Upper lobe of right lung (tissue), 1 donor: ENCODE measurements at places on chromosomes 6 and 20. TPM values are rescaled to one million over a fixed set of nuclear protein-coding genes. Genes with fewer than 3 reads are reported as not detected.

DNA sequence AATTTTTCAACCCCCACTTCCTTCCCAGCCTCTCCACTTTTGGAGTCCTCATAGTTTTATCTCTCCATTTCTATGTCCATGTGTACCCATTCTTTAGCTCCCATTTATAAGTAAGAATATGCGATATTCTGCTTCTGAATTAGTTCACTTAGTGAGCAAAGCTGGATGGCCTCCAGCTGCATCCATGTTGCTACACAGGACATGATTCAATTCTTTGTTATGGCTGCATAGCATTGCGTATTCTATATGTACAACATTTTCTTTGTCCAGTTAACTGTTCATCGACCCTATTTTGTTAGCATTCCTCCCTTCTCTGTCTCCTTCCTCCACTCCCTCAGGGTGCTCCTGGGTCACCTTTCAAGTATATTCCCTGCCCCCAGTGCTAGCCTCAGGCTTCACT lies 210.0 kb upstream of the SSTR4 start:
- H3K27me3 ChIP-seq: no peaks in the 10 kb centered on the region
- no peaks in the 10 kb centered on the region for H3K4me1 ChIP-seq
- DNase-seq: no peak
- H3K4me3 ChIP-seq: no peak overlapping the region
- no peaks in the 10 kb centered on the region for H3K36me3 ChIP-seq

GRCh38 chr6:52233975-52234823 lies 10.1 kb downstream of the IL17F start:
- no peak for DNase-seq
- no peak overlapping the region for H3K27ac ChIP-seq
- no peak overlapping the region for H3K4me3 ChIP-seq
- H3K4me1 ChIP-seq: no peaks in the 10 kb centered on the region
- H3K27me3 ChIP-seq: no peaks in the 10 kb centered on the region

DNA sequence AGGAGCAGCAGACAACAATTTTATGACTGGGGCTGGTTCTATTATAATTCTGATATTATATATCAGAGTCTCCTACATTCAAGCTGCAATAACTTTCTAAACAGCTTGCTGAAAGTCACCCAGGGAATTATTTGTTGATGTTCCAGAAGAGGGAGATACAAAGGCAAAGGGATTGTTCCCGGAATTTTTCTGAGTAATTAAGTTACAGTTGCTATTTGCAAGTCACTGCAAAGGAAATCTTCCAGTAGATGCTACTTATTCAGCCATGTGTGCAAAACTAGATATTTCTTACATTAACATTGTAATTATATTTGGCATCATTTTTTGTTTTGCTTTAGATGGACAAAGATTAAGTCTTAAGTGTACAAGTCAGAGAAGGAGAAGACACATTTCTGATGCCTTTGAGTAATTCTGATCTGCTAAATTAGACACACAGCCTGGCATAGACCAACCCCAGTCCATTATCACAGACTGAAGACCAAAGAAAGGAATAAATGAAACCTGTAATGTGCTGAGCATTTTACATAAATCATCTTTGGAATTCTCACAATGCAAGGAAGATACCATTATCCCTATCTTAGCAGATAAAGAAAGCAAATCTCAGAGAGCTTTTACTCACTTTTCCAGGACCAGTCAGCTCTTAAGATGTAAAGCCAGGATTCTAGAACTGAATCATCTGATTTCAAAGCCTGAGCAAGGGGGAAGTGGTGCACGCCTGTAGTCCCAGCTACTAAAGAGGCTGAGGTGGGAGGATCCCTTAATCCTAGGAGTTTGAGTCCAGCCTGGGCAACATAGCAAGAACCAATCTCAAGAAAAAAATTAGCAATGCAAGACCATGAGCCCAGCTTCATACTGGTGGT lies 62.6 kb upstream of the AKAP12 start:
- DNase-seq: no peak
- no peak overlapping the region for H3K4me3 ChIP-seq
- H3K27ac ChIP-seq: no peak overlapping the region
- H3K36me3 ChIP-seq: no peaks in the 10 kb centered on the region
- no peaks in the 10 kb centered on the region for H3K4me1 ChIP-seq

DNA sequence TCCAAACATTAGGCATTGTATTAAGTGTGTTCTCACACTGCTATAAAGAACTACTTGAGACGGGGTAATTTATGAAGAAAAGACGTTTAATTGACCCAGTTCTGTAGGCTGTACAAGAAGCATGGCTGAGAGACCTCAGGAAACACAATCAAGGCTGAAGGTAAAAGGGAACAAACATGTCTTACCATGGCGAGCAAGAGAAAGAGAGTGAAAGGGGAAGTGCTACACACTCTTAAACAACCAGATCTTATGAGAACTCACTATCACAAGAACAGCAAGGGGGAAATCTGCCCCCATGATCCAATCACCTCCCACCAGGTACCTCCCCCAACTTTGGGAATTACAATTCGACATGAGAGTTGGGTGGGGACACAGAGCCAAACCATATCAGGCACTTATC lies 86.6 kb upstream of the TOP1 start:
- H3K27me3 ChIP-seq: no peaks in the 10 kb centered on the region
- no peak overlapping the region for H3K27ac ChIP-seq
- no peak overlapping the region for H3K4me3 ChIP-seq

DNA sequence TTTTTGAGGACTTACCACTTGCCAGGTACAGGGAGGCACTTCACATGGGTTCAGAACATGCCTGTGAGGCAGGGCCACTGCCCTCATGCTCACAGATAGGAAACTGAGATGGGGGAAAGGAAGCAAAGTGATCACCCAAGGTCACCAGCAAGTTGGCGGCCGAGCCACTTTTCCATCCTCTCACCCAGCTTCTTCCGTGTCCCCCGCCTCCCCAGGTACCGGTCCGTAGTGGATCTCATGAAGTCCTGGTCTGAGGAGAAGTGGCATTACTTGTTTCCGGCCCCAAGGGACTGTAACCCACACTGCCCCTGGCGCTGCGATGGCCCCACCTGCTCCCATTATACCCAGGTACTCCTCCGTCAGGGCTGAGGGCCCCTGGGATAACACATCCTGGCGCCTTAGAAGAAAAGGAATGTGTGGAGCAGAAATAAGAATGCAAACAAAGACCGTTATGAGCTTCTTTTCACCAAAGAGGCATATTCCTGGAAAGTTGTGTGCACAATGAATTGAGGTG lies 6.4 kb downstream of the R3HDML start:
- H3K36me3 ChIP-seq: no peaks in the 10 kb centered on the region
- peaks cover 9% of the 10 kb centered on the region for H3K27me3 ChIP-seq
- H3K4me3 ChIP-seq: no peak overlapping the region
- H3K27ac ChIP-seq: no peak overlapping the region

DNA sequence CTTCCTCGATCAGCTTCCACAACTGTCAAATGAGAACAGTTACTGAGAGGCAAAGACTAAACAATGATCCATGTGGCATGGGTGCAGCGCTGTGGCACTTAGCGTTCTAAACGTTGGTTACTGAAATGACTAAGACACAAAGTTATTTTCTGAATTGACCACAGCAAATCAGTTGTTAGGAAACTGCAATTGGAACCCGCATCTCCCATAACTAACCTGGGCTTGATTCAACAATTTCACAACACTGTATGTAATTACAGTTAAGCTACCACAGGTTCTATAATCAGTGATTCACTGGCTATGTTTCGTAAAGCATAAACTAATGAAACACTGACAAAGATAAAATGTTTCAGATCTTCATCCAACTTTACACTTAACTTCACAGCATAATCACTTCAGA lies 12.5 kb downstream of the WDR27 start:
- peaks cover 14% of the 10 kb centered on the region for H3K36me3 ChIP-seq
- no peaks in the 10 kb centered on the region for H3K4me1 ChIP-seq
- DNase-seq: no peak
- no peak overlapping the region for H3K27ac ChIP-seq
- H3K4me3 ChIP-seq: no peak overlapping the region

- H3K4me1 ChIP-seq: peaks cover 5% of the 10 kb centered on the region
- H3K36me3 ChIP-seq: no peaks in the 10 kb centered on the region
- H3K27ac ChIP-seq: no peak overlapping the region
- DNase-seq: no peak
- no peak overlapping the region for H3K4me3 ChIP-seq
- no peaks in the 10 kb centered on the region for H3K27me3 ChIP-seq
Observed at GRCh38 chr6:14804001-14804784, 441.7 kb upstream of the JARID2 start.

- DNase-seq: no peak
- H3K27me3 ChIP-seq: no peaks in the 10 kb centered on the region
- no peak overlapping the region for H3K27ac ChIP-seq
- no peaks in the 10 kb centered on the region for H3K36me3 ChIP-seq
Observed at GRCh38 chr6:106508834-106509233, 120.5 kb downstream of the RTN4IP1 start.

The PCMT1 gene
- 69.4 TPM for total RNA-seq

The CYP24A1 gene
- total RNA-seq: 0.17 TPM

The DACT2 gene
- 2.5 TPM for total RNA-seq

The FOXC1 gene
- 4.9 TPM for total RNA-seq

The EYA4 gene
- total RNA-seq: 6.0 TPM

The TOMM34 gene
- 16.0 TPM for total RNA-seq

The ULBP2 gene
- total RNA-seq: 2.3 TPM
